Amygdala (tissue), 56 donors: ENCODE measurements at places on chromosomes 11 and 22.

DNA sequence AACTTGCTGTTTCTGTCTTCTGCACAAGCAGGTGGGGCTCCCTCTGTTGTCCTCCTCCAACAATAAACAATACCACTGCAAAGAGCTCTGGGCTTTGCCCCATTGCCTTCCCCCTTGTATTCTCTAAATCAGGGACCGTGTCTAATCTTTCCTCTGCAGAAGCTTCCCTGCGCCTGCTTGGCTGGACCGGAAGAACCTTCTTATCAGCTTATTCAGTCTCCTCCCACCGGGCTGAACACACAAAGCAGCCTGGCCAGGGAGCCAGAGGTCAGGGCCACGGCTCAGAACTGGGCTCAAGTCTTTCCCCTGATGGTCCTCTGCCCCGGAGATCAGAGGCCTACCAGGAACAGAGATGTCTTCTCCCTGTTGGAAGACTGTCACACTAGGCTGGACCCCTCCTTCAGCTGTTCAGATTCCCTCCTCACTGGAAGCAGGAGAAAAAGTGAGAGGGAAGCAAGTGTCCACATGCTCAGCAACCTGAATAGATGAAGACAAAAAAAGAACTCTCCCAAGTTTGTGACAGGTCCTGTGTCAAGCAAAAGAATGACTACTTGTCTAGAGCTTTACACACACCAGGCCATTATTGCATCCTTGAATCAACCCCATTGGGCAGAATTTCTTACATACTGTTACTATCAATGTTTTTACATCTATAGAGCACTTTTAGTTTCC lies 63.7 kb downstream of the RAB30 start:
- DNase-seq: no peak

- no peak for DNase-seq
These were observed 217.8 kb downstream of the KIRREL3 start for GRCh38 chr11:126782810-126783209.

DNA sequence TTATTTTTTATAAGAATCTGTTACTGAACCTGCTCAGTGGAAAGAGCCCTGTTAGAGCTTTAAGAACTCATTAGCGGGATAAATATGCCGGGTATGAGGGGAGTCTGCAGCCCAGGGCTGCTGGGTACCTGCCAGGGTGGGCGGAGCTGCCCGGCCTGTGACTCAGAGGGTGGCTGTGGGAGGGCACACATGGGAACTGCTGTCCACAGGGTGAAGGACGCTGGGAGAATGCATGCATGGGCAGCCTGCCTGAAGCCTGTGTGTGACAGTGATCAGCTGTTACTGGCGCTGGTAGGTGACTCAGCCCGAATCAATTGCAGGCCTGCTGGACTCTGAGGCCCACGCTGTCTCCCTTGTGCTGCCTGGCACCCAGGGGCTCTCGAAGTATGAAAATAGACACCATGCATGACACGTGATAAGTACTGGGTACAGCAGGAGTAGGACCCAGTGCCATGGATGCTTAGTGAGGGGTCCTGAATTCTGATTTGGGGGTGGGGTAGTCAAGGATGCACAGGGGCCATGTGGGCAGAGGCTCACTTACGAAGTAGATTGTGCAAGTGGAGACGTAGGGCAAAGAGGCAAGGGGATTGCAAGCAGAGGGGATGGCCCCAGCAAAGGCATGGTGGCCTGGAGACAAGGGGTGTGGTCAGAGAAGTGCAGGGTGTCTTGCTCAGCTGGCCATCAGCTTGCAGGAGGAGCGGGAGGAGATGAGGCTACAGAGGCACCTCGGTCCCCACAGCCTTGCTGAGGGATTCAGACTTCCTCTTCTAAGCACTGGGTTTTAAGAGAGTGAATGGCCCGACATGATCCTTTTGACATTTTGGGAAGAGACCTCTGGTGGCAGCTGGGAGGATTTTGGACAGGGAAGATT lies 36.5 kb downstream of the GRIK4 start:
- DNase-seq: peak; percentile 73

DNA sequence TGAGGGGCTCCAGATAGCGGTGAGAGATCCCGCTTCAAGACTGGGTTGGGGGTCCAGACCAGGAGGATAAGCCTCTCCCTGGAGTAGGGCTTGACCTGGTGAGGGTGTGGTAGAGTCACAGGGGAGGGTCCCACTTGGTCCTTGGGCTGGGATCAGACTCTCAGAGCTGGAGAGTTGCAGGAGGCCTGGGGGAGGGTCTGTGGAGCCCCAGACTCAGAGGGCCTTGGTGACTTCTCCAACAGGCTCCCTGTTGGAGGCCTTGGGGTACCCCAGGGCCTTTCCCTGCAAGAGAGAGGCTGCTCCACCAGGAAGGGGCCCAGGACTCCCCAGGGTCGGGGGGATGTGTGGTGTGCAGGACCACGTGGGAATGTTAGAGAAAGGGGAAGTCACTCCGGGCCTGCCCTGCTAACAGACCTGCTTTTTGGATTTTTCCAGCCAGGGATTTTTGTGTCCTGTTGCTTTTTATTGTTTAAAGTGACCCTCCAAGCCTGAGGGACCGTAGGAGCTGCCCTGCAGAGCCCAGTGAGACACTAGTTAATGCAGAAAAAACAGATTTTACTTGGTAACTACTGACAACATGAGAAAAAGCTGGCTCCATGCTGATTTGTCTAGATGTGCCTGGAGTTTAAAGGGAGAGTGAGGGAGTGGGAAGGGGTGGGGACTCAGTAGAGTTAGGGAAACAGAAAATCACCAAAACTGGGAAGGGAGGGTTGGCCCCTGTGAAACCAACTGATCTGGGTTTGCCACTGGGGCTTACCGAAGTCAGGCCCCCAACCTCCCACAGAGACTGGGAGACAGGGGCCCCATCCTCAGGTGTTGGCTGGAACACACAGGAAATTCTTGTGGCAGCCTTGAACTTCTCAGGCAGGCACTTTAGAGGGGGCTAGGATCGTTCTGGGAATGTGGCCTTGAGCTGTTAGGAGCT lies 801 bp upstream of the TXNRD2 start:
- no peak for DNase-seq

DNA sequence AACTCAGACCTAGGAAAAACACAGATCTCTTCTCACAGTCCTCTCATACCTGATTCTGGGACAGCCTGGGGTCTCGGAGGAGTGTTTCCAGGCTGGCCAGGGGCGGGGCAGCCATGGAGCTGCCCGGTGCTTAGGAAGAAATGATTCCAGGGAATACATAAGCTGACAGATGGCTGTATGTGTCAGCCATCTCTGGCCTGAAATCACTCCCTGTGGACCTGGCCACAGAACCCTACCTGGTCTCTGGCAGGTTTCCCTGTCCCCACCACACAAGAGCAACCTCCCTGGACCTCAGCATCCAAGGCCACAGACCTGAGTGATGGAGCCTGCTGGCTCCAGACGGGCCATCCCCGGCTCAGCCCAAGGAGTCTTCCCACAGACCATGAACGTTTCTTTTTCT lies 10.0 kb downstream of the GGA1 start:
- no peak for DNase-seq

- no peak for DNase-seq
These were observed 51.2 kb downstream of the KCNJ4 start for GRCh38 chr22:38403812-38404211.

GRCh38 chr11:120817158-120817557 lies 206.7 kb upstream of the TBCEL start:
- no peak for DNase-seq

DNA sequence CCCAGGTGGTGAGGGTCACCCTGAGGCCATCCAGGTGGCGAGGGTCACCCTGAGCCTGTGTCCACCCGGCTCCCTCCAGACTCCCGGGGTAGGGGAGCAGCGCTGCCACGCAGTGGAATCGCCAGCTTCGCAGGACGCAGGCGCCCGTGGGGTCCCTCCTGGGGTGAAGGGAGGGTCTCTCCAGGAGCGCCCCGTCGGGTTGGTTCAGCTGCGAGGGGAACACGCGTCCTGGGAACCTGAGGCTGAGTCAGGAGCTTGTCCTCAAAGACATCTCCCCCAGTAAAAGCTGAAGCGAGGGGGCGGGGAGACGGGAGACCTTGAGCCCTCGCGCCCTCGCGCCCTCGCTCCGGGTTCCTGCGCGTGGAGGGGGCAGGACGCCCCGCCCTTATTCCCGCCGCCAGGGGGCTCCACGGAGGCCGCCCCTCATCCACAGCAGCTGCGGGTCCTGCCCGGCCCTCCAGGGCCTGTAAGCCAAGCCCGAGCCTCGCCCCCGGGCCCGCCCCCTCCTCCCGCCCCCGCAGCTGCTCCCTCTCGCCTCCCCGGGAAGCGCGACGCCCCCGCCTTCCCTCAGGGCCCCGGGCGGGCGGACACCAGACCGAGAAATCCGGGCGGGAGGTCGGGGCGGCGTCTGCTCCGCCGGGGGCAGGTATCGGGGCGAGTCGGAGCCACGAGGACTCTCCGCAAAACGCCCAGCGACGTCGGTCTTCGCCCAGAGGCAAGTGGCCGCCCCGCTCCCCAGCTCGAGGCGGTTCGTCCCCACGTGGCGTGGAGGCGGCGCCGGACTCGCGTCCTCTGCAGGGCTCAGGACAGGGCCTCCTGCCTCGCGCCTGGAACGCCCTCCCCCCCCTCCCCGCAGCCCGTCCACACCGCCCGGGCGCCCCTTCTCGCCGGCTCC lies 22.8 kb downstream of the PIM3 start:
- no peak for DNase-seq

DNA sequence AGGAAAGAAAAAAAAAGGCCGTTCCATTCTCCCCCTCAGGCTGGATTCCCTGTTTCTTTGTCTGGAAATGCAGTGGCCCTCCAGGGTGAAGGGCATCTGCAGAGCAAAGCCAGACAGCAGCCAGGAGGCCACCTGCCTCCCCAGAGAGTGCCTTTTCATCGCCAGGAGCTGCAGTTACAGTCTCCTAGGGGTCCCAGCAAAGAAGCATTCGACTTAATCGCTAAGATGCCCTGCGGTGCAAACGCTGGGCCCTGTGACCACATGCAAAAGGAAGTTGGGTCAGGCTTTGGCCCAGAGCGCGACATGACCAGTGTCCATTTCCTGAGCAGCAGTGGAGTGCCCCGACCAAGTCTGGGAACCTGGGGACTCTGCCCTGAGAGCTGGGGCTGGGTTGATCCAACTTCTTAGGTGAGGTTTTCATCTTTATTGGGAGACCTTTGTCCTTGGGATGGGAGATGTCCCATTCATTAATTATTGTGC lies 304.6 kb downstream of the OPCML start:
- DNase-seq: no peak

GRCh38 chr22:41561335-41561734 lies 525 bp downstream of the CSDC2 start:
- no peak for DNase-seq

GRCh38 chr22:37231406-37232139 lies 12.5 kb downstream of the RAC2 start:
- DNase-seq: no peak

GRCh38 chr11:56296898-56297297 lies 4.8 kb upstream of the OR8H1 start:
- no peak for DNase-seq

DNA sequence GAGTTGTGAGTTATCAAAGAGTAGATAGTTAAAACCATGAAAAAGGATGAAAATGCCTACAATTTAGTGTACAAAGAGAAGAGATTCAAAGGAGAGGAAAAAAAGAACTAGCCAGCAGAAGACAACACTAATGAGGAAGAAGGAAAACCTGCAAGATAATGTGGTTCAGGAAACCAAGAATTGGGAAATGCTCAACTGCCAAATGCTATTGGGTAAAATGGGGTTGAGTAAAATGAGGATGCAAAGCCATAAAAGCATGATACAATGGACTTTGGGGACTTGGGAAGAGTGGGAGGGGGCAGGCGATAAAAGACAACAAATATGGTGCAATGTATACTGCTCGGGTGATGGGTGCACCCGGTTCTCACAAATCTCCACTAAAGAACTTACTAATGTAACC lies 7.6 kb upstream of the OR52K2 start:
- DNase-seq: no peak

- no peak for DNase-seq
These were observed 150.1 kb downstream of the MN1 start for GRCh38 chr22:27651486-27651885.

- DNase-seq: no peak
These were observed 1517.5 kb upstream of the TENM4 start for GRCh38 chr11:80958361-80958760.

DNA sequence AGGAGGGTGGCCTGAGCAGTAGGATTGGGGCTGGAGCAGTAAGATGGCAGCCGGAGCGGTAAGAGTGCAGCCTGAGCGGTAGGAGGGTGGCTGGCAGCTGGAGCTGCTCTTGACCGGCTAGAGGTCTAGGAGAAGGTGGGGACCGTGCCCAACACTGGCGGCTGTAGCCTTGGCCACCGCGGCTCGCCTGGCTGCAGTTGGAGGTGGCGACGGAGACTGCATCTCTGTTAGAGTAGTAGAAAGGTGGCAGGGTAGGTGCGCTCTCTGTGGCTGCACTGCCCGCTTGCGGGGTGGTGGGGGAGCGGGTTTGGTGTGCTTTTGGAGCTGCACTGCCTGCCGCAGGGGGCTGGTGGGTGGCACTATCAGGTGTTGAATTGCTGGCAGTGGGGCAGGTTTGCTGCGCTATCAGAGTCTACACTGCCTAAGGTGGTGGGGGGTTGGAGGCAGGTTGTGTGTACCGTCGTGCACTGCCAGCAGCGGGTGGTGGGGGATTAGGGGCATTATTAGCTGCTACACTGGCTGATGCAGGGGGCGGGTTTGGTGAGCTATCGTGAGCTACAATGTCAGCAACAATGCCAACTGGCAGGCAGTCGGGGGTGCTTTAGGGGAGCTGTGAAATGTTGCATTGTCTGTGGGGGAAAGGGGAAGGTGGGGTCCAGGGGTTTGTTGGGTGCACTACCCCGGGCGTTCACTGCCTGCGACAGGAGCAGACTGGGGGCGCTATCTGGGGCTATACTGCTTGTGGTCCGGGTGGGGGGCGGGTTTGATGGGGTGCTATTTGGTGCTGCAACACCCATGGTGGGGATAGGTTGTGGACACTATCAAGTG lies 4461.3 kb upstream of the OR11H1 start:
- no peak for DNase-seq

DNA sequence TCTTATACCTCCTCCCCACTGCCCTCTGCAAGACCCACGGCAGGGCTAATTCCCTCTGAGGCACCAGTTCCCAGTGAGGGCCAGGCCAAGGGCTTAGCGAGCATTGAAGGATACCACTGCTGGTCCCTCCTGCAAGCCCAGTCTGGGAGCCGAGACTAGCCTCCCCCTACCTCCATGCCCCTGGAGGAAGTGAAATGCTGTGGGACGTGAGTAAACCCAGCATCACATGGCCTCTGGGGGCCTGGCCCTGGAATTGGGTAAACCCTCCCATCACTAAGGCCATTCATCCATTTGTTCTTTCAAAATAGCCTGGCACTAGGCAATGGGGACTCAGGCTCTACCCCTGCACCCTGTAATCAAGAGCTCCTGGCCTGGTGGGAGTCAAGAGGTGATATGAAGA lies 24.7 kb downstream of the ARAP1 start:
- DNase-seq: no peak

- no peak for DNase-seq
These were observed 241.1 kb downstream of the SOX6 start for GRCh38 chr11:16114978-16115871.

- DNase-seq: no peak
These were observed 7.1 kb upstream of the GAS2L1 start for GRCh38 chr22:29299136-29299900.

- no peak for DNase-seq
These were observed 7.1 kb downstream of the NLRX1 start for GRCh38 chr11:119175493-119176077.

DNA sequence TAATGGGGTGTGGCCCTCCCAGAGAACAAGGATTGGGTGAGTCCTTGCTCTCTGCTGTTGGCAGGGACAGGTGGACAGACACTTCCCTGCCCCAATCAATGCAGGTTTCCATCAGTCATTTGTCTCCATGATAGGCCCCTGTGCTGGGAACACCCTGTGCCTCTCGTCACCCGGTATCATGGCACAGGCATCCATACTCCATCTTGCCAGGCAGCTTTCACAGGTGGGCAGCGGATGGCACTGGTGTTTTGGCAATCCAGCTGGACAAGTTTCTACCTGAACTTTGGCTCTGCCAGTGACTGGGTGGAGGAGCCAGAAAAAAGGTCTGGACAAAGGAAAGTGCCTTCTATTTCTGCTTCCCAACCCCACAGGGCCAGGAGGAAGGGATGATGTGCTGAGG lies 47.5 kb downstream of the TRIM29 start:
- no peak for DNase-seq
